ENCODE measurements at places on chromosomes 11 and 22. TPM values are rescaled to one million over a fixed set of nuclear protein-coding genes. Genes with fewer than 3 reads are reported as not detected.

Gene ZMAT5
- 18.1 TPM for total RNA-seq

Gene SFI1
- 240 TPM for total RNA-seq

Gene FIBIN
- not detected for total RNA-seq

Gene OR5L2
- total RNA-seq, result not detected

Gene FAM83F
- total RNA-seq, result 0.26 TPM

Gene TRIM66
- total RNA-seq, result 18.3 TPM

Gene SLC22A9
- total RNA-seq, result not detected

Gene PTPRCAP
- total RNA-seq, result 93.5 TPM

Gene SCUBE1
- not detected for total RNA-seq

Gene H19
- not detected for total RNA-seq

Gene SLC2A11
- 6.8 TPM for total RNA-seq

Gene TKFC
- total RNA-seq, result 118 TPM

Gene DNAJB13
- total RNA-seq, result not detected

Gene PANX3
- total RNA-seq, result not detected

Gene CHADL
- total RNA-seq, result 0.12 TPM

Gene DGAT2
- 3.1 TPM for total RNA-seq

Gene MN1
- not detected for total RNA-seq

Gene FOLR3
- not detected for total RNA-seq

Gene VPS51
- 99.2 TPM for total RNA-seq

Gene MEI1
- 51.3 TPM for total RNA-seq

Gene GGT5
- total RNA-seq, result not detected

Gene EFCAB6
- 0.29 TPM for total RNA-seq
